ENCODE measurements at places on chromosomes 6 and 20. TPM values are rescaled to one million over a fixed set of nuclear protein-coding genes. Genes with fewer than 3 reads are reported as not detected.
A peak's percentile ranks its signal among the peaks of the same experiment; 100 is the strongest.

DNA sequence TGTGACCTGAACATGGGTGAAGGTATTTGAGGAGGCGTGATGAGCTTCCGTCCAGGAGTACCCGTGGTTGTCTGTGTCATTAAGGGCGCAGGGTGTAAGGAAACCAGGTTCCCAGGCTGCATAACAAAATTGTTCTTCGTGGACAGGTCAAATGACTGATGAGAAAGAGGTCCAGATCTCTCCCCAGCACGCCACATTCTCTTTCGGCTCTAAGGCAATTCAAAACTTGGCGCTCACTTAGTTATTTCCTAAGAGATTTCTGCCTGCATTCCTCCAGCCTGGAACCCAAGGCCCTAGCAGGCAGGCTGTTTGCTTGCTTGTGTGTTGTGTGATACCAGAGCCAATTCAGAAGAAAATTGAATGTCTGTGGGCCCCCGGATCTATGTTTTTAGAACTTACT, 139.9 kb downstream of the AGPAT4 start:
- H3K27me3 ChIP-seq = no peaks in the 10 kb centered on the region
- no peaks in the 10 kb centered on the region for H3K4me1 ChIP-seq
- no peak for DNase-seq
- H3K27ac ChIP-seq = no peak overlapping the region
- H3K36me3 ChIP-seq = no peaks in the 10 kb centered on the region

DNA sequence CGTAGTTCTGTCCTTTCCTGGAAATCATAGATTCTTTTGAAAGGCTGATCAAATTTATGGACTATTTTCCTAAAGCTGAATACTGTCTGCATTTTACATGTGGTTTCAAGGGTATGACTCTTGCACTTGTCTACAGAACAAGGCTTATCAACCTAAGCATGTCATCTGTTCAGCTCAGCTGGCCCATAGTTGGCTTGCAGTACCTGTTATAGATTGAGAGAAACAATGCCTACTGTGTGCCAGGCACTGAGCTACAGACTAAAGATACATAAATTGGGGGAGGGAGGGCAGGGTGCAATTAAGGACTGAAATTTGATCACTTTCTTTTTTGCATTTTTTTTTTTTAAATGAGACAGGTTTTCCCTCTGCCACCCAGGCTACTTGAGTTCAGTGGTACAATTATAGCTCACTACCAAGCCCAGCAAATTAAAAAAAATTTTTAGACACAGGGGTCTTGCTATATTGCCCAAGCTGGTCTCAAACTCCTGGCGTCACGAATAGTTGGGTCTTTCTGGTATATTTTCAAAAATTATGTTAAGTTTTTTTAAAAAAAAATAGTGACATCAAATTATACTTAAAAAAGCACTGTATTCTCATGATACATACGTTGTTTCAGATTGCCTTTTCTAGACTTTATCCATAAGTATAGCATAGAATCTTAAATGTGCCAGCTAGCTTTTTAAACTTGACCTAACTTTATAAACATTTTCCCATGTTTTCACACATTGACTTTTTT, 52.2 kb downstream of the RREB1 start:
- peaks cover 68% of the 10 kb centered on the region for H3K4me1 ChIP-seq
- H3K4me3 ChIP-seq = no peak overlapping the region
- DNase-seq = no peak
- H3K36me3 ChIP-seq = no peaks in the 10 kb centered on the region
- H3K27ac ChIP-seq = peak overlapping the region; percentile 33

- no peaks in the 10 kb centered on the region for H3K27me3 ChIP-seq
- no peaks in the 10 kb centered on the region for H3K36me3 ChIP-seq
- H3K27ac ChIP-seq = peak overlapping the region; percentile 76
- H3K4me1 ChIP-seq = peaks cover 18% of the 10 kb centered on the region
- DNase-seq = no peak
Observed at GRCh38 chr6:122754191-122754731, 25.3 kb upstream of the FABP7 start.

GRCh38 chr6:165110860-165111259, 198.5 kb downstream of the C6orf118 start:
- H3K4me1 ChIP-seq = no peaks in the 10 kb centered on the region
- no peaks in the 10 kb centered on the region for H3K27me3 ChIP-seq
- H3K36me3 ChIP-seq = no peaks in the 10 kb centered on the region
- no peak for DNase-seq

The MAN1A1 gene
- 19.0 TPM for total RNA-seq

GRCh38 chr6:32212076-32212760, 11.6 kb downstream of the NOTCH4 start:
- DNase-seq = no peak
- no peaks in the 10 kb centered on the region for H3K36me3 ChIP-seq
- no peak overlapping the region for H3K4me3 ChIP-seq
- H3K27me3 ChIP-seq = no peaks in the 10 kb centered on the region
- no peaks in the 10 kb centered on the region for H3K4me1 ChIP-seq

DNA sequence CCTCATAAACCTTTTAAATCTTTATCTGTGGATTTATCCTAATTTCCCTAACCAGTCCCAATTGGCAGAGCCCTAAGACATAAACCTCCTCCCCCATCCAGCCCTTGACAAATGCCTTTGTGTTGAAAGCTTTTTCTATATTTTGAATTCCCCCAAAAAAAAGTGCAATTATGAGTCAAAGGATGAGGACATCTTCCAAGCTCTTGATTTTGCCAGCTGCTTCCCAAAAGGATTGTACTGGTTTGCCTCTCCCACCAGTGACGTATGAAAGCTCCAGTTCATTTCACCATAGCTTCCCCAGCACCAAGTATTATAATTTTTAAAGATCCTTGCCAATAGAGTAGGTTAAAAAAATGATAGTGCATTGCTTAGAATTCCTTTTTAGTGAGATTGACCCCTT, 38.9 kb downstream of the SIRPA start:
- H3K27me3 ChIP-seq = no peaks in the 10 kb centered on the region
- peak overlapping the region; percentile 28 for H3K27ac ChIP-seq
- no peak overlapping the region for H3K4me3 ChIP-seq

The SNAI1 gene
- 1.3 TPM for total RNA-seq

The SULF2 gene
- 9.8 TPM for total RNA-seq

GRCh38 chr6:163001330-163001729, 273.6 kb downstream of the PACRG start:
- H3K4me3 ChIP-seq = no peak overlapping the region
- H3K36me3 ChIP-seq = no peaks in the 10 kb centered on the region
- H3K4me1 ChIP-seq = no peaks in the 10 kb centered on the region
- DNase-seq = no peak

- H3K27me3 ChIP-seq = no peaks in the 10 kb centered on the region
- H3K36me3 ChIP-seq = no peaks in the 10 kb centered on the region
- H3K4me3 ChIP-seq = no peak overlapping the region
Observed at GRCh38 chr6:31016659-31017299, 6.5 kb downstream of the MUC22 start.

DNA sequence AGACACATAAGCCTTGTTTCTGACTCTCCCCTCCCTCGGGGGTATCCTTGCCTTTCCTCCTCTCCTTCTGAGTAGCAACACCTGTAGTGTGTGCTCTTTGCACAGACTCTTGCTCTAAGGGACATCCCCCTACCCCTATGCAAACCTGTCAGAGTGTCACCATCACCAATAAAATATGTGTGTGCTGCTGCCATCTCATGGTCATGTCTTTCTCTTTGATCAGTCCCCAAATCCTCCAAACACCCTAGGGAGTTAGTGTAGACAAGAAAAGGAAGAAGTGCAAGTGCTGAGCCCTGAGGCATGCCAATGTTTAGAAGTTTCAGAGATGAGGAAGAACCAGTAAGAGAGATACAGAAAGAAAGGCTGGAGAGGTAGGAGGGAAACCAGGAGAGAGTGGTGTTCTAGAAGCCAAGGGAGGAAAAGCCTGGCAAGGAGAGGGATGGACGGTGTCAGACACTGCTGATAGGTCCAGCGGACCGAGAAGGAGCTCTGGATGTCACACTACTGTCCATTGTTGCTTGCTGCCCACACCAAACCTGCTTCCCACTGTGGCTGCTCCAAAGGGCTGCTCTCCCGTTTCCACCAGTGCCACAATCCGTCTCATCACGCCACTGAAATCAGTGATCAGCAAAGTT, 16.4 kb downstream of the TRMT6 start:
- no peaks in the 10 kb centered on the region for H3K4me1 ChIP-seq
- H3K27ac ChIP-seq = no peak overlapping the region

GRCh38 chr20:22993823-22994222, 41.3 kb upstream of the SSTR4 start:
- H3K27ac ChIP-seq = no peak overlapping the region
- no peaks in the 10 kb centered on the region for H3K36me3 ChIP-seq
- H3K4me3 ChIP-seq = no peak overlapping the region
- no peaks in the 10 kb centered on the region for H3K4me1 ChIP-seq
- no peaks in the 10 kb centered on the region for H3K27me3 ChIP-seq

The IL17A gene
- total RNA-seq = not detected

DNA sequence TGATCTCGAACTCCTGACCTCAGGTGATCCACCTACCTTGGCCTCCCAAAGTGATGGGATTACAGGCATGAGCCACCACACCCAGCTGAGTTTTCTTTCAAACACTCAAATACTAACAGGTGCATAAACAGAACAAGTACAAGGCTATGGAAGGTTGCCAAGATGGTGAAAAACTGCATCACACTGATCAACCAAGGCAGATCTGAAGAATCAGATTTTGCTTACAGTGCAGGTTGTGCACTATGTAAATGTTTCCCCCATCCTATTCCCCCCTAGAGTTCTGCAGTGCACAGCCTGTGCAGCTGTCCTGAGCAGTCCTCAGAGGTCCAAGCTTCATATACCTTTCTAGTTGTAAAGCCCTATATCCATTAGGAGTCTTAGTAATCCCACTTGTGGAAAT, 73.0 kb downstream of the GFRA4 start:
- no peak overlapping the region for H3K4me3 ChIP-seq
- DNase-seq = no peak
- H3K4me1 ChIP-seq = no peaks in the 10 kb centered on the region
- H3K36me3 ChIP-seq = peaks cover 4% of the 10 kb centered on the region
- no peak overlapping the region for H3K27ac ChIP-seq
- no peaks in the 10 kb centered on the region for H3K27me3 ChIP-seq

The LCA5 gene
- total RNA-seq = 1.0 TPM

DNA sequence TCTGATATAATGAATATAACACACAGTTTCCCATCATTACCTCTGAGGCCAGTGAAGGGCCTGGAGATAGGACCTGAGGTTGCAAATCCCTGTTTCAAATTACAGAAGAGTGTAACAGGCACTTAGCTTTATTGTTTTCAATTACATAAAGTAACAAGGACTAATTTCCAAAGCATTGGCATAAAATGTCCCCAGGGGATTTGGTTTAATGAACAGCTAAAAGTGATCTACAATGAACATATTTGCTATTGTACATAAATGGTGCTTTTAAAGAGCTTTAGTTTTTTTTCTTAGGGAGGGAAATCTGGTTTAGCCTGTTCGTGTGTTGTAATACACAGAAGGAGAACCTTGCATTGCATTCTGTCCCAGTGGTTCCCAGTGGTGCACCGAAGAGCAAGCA, 54.4 kb downstream of the HMGN3 start:
- H3K4me1 ChIP-seq = no peaks in the 10 kb centered on the region
- no peak overlapping the region for H3K27ac ChIP-seq
- no peaks in the 10 kb centered on the region for H3K27me3 ChIP-seq
- no peaks in the 10 kb centered on the region for H3K36me3 ChIP-seq

DNA sequence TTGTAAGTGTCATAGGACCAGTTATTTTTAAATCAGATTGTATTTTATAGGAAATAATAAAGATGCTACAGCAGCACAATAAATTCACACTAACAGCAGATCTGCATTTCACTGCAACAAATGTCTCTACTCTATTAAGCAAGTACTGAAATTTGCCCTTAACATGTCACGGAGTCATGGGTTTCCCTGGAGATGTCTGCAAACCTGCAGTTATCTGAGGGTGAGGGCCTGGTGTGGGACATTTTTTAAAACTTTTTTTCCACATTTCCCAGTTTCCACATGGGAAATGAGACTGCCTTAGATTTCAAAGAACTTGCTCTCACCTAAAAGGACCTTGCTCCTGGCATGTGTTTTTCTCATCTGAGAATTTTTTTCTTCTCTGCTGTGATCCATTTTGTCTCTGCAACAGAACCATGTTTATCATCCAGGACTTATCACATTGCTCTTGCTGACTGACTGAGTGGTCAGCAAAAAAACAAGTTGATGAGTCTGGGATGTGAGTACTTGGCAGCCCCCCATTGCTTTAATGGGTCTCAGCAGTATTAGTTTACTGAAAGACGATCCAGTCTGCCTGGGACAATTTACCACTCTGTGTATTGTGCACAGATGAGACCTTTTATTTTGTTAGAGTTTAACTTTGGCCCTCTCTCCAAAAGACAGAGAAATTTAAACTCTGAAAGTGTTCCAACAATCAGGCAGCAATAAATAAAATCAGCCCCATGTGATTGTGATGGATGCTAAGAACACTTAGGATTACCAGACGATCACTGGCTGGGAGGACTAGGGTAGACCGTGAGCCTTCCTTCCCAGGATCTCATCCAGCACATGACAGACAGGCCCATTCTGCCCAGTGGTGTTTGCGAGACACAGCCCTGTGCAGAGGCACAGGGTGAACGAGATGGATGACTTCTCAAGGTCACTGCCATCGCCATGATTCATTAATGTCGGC, 268.8 kb downstream of the BTBD9 start:
- H3K4me3 ChIP-seq = no peak overlapping the region
- peaks cover 40% of the 10 kb centered on the region for H3K4me1 ChIP-seq
- peak overlapping the region; percentile 77 for H3K27ac ChIP-seq
- peak; percentile 63 for DNase-seq
- H3K27me3 ChIP-seq = no peaks in the 10 kb centered on the region

The SOBP gene
- 12.7 TPM for total RNA-seq

DNA sequence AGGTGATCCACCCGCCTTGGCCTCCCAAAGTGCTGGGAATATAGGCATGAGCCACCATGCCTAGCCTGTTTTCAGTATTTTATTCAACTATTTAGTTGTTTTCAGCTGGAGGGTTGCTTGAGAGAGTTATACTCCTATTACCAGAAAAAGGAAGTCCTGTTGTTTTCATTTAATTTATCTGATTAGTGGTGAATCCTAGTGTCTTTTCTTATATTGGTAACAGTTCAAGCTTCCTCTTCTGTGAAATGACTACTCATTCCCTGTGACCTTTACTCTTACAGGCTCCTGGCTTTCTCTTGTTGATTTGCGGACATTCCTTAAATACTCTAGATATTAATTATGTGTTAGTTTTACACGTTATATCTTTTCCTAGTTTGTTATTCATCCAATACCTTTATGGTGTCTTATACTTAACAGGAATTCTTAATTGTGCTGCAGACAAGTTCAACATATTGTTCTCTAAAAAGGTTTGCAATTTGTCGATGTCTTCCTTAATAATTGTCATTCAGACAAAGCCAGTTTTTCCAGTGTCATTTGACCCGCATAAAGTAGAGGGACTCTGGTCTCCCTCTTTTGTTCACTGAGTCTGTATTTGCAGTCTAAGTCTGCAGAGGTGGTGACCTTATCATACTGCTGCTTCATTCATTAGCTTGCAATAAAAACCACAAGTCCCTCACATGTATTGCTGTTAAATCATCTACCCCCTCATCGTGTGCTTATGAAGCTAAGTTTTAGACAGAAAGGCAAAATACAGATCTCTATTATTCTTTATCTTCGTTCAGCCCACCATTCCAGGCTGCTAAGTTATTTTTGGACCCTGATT, 51.4 kb downstream of the ZBTB9 start:
- peaks cover 4% of the 10 kb centered on the region for H3K4me1 ChIP-seq
- no peak for DNase-seq
- no peak overlapping the region for H3K4me3 ChIP-seq
- no peak overlapping the region for H3K27ac ChIP-seq
- no peaks in the 10 kb centered on the region for H3K36me3 ChIP-seq
- H3K27me3 ChIP-seq = no peaks in the 10 kb centered on the region
